ENCODE measurements at places on chromosomes 5 and 9.

GRCh38 chr5:143826951-143827444 is 15.0 kb downstream of the HMHB1 start:
- no peak for DNase-seq

DNA sequence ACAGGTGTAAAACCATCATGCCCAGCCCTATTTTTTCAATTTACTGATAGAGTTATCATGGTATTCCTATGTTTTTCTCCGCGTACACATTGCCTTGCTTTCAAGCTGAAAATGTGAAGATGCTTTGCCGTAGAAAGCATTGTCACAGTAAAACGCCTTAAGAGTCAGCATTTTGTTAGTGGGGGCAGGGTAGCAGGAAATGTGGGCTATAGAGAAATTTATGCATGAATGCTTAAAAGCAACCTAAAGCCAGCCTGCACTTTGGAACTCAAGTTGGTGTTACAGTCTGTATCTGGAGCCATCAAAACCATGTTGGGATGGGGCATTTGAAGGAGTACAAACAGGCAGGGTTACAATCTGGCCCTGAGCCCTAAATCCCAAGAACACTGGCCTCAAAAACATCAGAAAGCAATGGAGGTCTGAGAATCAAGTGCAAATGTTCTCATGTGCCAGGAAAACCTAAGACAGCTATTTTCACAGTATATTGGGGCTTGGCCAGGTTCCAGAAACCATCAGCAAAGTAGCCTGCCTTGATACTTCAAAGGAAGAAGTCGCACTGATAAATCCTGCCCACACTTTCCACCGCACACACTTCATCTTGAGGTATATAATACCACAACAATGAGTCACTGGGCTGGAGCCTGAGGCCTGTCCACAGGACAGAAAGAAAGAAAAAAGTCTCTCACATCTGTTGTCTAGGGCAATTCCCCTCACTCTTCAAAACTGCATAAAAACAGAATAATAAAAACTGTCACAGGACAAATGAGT is 313.8 kb downstream of the ENC1 start:
- DNase-seq, result peak; percentile 45

- no peak for DNase-seq
Observed at GRCh38 chr5:142438573-142438972, 113.8 kb upstream of the SPRY4 start.

- DNase-seq, result no peak
Observed at GRCh38 chr9:92350740-92351133, 25.0 kb downstream of the CENPP start.

- no peak for DNase-seq
Observed at GRCh38 chr9:126578029-126578428, 35.7 kb upstream of the LMX1B start.

DNA sequence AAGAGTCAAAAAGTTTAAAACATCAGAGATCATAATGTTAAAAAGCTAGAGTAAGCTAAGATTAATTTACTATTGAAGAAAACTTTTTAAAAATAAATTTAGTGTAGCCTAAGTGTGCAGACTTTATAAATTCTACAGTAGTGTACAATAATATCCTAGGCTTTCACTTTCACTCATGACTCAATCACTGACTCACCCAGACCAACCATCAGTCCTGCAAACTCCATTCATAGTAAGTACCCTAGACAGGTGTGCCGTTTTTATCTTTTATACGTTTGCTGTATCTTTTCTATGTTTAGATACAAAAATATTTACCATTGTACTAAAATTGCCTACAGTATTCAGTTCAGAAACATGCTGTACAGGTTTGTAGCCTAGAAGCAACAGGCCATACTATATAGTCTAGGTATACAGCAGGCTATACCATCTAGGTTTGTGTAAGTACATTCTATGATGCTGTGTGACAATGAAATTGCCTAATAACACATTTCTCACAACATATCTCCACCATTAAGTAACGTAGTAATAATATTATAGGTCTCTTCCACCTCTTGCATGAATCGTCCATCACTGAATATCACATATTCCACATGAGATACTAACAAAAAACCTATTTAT is 59.2 kb downstream of the MEGF9 start:
- no peak for DNase-seq

GRCh38 chr9:19493876-19494275 is 85.1 kb downstream of the ACER2 start:
- no peak for DNase-seq

- DNase-seq, result no peak
Observed at GRCh38 chr9:19409401-19410194, 789 bp downstream of the ACER2 start.

GRCh38 chr9:133252301-133253020 is 22.5 kb downstream of the ABO start:
- DNase-seq, result no peak

GRCh38 chr9:21395778-21396717 is 10.8 kb upstream of the IFNA2 start:
- DNase-seq, result no peak

GRCh38 chr5:127517110-127517479 is 345 bp upstream of the PRRC1 start:
- peak; percentile 13 for DNase-seq
